Fibroblast of villous mesenchyme (primary cell): ENCODE measurements at places on chromosomes 2 and 18. TPM values are rescaled to one million over a fixed set of nuclear protein-coding genes. Genes with fewer than 3 reads are reported as not detected.

DNA sequence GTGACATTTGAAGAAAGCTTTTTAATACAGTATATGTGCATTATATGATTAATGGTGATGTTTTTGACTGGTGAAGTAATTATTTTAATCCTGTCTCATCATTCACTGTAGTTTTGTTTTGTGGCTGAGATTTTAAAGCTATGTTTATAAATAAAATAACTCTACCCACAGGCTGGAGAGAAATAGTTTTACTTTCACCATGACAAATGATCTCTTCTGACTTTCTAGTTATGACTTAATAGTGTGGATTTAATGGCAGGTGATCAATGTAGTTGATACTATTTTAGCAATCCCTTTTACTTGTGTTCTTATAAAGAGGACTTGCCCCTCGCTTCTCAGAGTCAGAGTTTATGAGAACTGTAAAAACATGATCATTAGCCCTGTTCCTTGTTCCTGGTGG, 289.5 kb upstream of the SIX3 start:
- DNase-seq = no peak

DNA sequence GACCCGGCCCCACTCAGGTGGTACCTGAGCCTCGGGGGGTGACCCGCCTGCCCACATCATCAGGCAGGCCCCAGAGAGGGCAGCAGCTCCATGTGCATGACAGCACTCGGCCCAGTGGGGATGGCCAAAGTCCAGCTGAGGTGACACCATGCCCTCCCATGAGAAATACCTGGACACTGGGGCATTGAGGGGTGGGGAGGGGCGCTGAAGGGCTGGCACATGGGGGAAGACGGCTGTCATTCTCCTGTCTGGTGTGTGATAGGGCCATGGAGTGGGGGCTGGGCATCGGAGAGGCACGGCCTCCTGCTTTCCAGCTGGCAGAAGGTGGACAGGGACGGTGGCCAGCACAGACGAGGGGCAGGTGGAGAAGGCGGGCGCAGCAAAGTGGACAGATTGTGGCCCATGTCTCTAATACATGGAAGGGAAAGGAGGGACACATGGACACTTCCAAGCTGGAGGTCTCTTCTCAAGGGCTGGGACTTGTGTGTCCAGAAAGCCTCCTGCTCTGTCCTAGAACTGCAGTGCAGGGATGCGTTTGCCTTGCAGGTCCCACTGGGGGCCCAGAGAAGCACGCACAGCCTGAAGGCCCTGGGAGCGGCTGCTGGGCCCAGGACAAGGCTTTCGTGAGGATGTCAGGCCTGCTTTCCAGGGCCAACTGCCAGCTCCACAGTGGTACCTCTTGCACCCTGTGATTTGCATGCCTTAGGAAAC, 302.2 kb downstream of the NDUFA10 start:
- DNase-seq = no peak

- DNase-seq = no peak
These were observed 8.6 kb downstream of the ADD2 start for GRCh38 chr2:70759446-70759845.

DSC3 gene
- under 0.01 and 0.43 TPM in 2 replicates for total RNA-seq

DNA sequence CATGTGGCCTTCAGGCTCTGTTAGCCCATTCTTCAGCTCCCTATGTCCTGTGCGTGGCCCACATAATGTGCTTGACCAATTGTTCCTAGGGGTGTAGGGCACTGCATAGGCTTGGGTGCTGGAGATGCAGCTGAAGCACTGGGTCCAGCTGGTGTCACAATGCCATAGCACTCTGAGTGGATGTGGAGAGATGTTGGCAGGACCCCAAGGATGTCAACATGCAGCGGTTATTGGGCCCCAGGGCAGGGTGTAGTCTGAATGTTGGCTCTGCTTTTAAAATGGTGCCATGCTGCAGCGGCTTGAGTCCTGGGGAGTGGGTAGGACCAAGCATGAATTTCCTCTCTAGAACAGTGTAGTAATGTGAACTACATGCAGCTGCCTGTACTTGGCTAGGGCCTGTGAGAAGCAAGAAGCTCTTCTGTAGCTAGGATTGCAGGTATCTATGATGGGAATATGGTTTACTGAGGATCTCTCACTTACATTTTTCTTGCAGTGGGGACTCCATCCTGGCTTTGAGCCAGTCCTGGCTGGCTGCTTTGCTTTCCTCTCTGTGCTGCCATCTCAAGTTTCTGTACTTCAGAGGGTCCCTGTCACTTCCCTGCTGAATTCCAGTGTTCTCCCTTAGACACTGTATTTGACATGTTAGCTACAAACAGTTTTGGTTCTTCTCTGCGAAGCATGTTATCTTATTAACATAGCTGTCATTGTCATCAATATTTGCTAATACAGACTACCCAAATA, 148.4 kb downstream of the CSRNP3 start:
- no peak for DNase-seq

GRCh38 chr18:48314690-48315089, 94.5 kb downstream of the ZBTB7C start:
- DNase-seq = no peak
